Vagina (tissue), 2 donors: ENCODE measurements at places on chromosomes 16 and 17.

GRCh38 chr16:53453928-53454327 lies 19.7 kb downstream of the RBL2 start:
- H3K4me1 ChIP-seq, result no peaks in the 10 kb centered on the region
- peaks cover 3% of the 10 kb centered on the region for H3K36me3 ChIP-seq
- no peak overlapping the region for H3K27ac ChIP-seq
- DNase-seq, result no peak

DNA sequence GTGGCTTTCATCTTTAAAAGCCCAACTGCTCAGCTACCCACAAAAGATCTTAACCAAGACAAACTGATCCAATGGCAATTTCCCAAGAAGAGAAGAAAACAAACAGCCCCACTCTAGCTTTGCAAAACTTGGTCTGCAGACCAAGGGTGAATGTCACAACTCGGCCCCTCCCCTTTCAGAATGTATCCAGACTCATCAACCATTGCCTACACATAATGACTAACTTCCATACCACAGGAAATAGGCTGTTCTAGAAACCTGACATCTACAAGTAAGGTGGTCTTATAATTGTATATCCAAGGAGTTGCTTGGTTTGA lies 16.0 kb downstream of the DCUN1D3 start:
- no peak for DNase-seq
- no peaks in the 10 kb centered on the region for H3K36me3 ChIP-seq
- peak overlapping the region; percentile 42 for H3K27ac ChIP-seq
- H3K27me3 ChIP-seq, result no peaks in the 10 kb centered on the region
- peaks cover 56% of the 10 kb centered on the region for H3K4me1 ChIP-seq

DNA sequence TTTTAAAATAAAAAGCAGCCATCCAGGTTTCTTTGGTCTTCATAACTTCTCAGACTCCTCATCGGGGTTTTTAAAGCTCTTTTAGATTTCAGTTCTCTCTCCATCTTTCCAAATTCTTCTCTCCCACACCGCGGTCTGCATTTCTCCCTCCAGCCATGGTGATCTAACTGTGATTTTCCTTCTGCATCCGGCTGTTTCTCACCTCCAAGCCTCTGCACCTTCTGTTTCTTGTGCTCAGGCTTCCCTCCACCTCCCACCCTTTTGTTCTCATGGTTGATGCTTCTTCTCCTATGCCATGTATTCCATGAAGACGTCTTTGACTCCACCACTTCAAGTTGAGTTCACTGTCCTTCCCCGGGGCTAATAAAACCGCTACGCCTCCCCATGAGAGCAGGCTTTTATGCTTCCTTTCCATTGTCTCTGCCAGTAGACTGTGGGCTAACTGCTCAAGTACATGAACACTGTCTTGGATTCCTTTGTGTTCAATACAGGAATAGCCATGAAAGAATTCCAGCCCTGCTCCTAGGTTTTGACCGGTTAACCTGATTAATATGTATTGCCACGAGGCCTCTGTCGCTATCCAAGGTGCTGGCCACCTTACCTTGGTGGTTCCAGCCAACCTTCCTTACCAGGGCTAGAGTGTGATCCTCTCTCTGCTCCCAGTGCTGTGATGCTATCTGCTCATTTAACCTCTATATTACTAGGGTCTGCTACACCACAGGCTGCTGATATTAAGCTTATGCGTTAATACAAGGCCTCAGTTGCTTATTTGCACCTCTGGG lies 625.1 kb downstream of the HS3ST4 start:
- DNase-seq, result no peak

DNA sequence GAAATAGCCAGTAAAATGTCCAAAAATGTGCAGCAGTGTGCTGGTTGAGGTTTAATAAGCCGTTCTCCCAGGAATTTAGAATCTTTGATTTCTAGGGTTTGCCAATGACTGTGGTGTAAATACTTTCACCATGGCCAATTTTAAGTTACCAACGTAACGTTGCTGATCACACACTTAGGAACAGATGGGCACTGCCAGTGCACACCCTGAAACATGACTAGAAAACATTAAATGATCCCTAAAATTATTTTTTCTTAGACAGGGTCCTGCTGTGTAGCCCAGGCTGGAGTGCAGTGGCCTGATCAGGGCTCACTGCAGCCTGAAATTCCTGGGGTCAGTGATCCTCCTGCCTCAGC lies 3.2 kb downstream of the CA5A start:
- no peak overlapping the region for H3K4me3 ChIP-seq
- H3K36me3 ChIP-seq, result no peaks in the 10 kb centered on the region
- no peaks in the 10 kb centered on the region for H3K4me1 ChIP-seq
- H3K27ac ChIP-seq, result no peak overlapping the region
- no peak for DNase-seq

- no peaks in the 10 kb centered on the region for H3K27me3 ChIP-seq
- no peaks in the 10 kb centered on the region for H3K4me1 ChIP-seq
- no peak for DNase-seq
- no peaks in the 10 kb centered on the region for H3K36me3 ChIP-seq
Measured at GRCh38 chr17:70238646-70239045, 69.3 kb downstream of the KCNJ2 start.

- H3K4me3 ChIP-seq, result peak overlapping the region; percentile 64
- H3K4me1 ChIP-seq, result peaks cover 59% of the 10 kb centered on the region
- H3K27me3 ChIP-seq, result no peaks in the 10 kb centered on the region
- no peak for DNase-seq
- no peaks in the 10 kb centered on the region for H3K36me3 ChIP-seq
Measured at GRCh38 chr17:59840329-59841090, 52.2 kb downstream of the TUBD1 start.

DNA sequence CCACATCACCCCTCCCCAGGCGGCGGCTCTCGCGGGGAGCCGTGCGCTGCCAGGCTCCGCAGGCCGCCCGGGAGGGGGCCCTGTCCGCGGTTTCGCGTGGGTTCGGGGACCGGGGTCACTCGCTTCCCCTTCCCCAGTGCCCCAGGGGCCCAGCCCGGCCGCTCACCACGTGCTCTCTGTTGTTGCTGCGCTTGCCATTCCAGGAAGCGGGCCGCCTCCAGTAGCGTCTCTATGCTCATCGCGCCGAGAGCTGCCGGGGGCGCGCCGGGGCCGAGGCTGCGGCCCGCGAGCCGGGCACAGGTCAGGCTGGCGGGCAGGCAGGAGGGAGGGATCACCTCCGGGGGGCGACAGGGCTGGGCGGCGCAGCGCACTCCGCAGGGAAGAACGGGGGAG lies 390 bp downstream of the MNT start:
- H3K27me3 ChIP-seq, result no peaks in the 10 kb centered on the region
- H3K36me3 ChIP-seq, result no peaks in the 10 kb centered on the region
- DNase-seq, result no peak
- H3K27ac ChIP-seq, result peak overlapping the region; percentile 99
- peaks cover 65% of the 10 kb centered on the region for H3K4me1 ChIP-seq

DNA sequence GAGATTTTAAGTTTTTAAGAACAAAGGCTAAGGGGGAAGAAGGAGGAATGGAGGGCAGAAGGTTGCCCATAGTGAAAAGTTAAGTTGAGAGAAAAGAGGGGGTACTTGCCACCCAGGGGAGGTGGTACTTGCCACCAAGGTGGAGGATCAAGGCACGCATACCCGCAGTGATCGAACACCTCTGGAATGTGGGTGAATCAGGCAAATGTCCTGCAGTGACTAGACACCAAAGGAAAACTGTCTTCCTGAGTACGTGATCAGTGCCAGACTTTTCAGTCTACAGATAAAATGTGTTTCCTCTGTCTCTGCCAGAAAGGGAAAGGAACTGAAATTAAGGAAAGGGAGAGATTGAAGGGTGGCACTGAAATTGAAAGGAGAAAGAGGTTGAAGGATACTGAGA lies 2285.3 kb downstream of the TP53TG3F start:
- no peaks in the 10 kb centered on the region for H3K27me3 ChIP-seq
- H3K4me3 ChIP-seq, result no peak overlapping the region
- no peak for DNase-seq
- H3K4me1 ChIP-seq, result no peaks in the 10 kb centered on the region
- H3K27ac ChIP-seq, result no peak overlapping the region

GRCh38 chr17:56074361-56074890 lies 78.8 kb upstream of the ANKFN1 start:
- no peaks in the 10 kb centered on the region for H3K36me3 ChIP-seq
- no peaks in the 10 kb centered on the region for H3K27me3 ChIP-seq
- H3K4me3 ChIP-seq, result no peak overlapping the region
- no peak overlapping the region for H3K27ac ChIP-seq

GRCh38 chr17:28807925-28808634 lies 34.5 kb downstream of the FAM222B start:
- peak overlapping the region; percentile 83 for H3K27ac ChIP-seq
- no peak for DNase-seq
- H3K36me3 ChIP-seq, result no peaks in the 10 kb centered on the region
- no peaks in the 10 kb centered on the region for H3K27me3 ChIP-seq

DNA sequence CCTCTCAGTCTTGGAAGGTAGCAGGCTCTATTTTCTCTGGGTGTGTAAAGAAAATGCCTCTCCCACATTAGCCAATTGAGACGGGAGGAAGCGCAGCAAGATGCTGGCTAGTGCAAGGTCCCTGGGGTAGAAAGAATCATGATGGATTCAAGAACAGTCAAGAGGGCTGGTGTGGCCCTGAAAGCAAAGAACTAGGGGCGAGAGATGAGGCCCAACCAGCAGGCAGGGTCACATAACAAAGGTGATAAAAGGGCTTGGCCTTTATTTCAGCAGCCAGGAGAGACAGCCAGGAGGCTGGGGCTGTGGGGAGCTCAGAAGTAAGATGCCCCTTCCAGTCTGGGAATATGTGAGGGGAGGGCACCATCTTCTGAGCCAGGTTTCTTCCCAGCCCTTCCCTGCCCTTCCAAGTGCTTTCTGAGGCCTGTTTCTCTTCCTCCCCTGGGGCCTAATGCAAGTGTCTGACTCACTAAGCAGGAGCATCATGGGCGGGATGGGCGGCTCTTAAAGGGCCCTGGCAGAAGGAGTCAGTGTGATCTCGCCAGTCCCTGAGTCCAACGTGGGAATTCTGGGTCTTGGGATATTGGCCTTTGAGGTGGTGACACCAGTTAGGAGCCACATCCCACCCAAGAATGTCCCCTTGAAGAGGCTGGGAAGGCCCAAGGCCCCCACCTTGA lies 3.9 kb upstream of the NLRC5 start:
- H3K27ac ChIP-seq, result peak overlapping the region; percentile 88
- H3K27me3 ChIP-seq, result no peaks in the 10 kb centered on the region
- H3K4me3 ChIP-seq, result no peak overlapping the region

GRCh38 chr16:17544785-17545184 lies 74.0 kb upstream of the XYLT1 start:
- no peak for DNase-seq
- H3K27ac ChIP-seq, result no peak overlapping the region
- no peaks in the 10 kb centered on the region for H3K27me3 ChIP-seq
- H3K4me3 ChIP-seq, result no peak overlapping the region
- H3K4me1 ChIP-seq, result no peaks in the 10 kb centered on the region
- no peaks in the 10 kb centered on the region for H3K36me3 ChIP-seq

- H3K36me3 ChIP-seq, result no peaks in the 10 kb centered on the region
- H3K27ac ChIP-seq, result no peak overlapping the region
- no peaks in the 10 kb centered on the region for H3K4me1 ChIP-seq
- no peak overlapping the region for H3K4me3 ChIP-seq
Measured at GRCh38 chr16:49183911-49184310, 97.7 kb downstream of the CBLN1 start.

GRCh38 chr16:67668495-67669157 lies 2.0 kb downstream of the C16orf86 start:
- H3K4me3 ChIP-seq, result no peak overlapping the region
- H3K36me3 ChIP-seq, result no peaks in the 10 kb centered on the region
- no peak for DNase-seq
- H3K4me1 ChIP-seq, result peaks cover 47% of the 10 kb centered on the region
- H3K27me3 ChIP-seq, result no peaks in the 10 kb centered on the region

DNA sequence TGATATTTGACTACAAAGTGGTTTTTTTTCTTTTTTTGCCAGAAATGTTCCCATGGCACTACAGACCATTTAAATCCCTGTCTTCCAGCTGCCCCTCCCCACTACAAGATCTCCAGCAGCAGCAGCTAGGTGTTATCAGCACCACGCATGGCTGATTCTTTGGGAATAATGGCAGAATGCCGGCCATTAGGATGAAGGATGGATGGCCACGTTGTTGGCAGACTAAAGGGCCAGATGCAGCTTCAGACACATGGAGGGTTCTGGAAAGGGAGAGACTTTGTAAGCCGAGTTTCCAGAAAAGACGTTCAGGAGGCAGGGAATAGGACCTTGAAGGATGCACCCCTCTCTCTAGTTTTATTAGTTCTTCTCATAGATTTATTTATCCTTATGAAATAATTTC lies 10.3 kb upstream of the MED9 start:
- DNase-seq, result no peak
- H3K27ac ChIP-seq, result no peak overlapping the region
- H3K4me1 ChIP-seq, result no peaks in the 10 kb centered on the region
- no peak overlapping the region for H3K4me3 ChIP-seq
- no peaks in the 10 kb centered on the region for H3K36me3 ChIP-seq
- H3K27me3 ChIP-seq, result no peaks in the 10 kb centered on the region

DNA sequence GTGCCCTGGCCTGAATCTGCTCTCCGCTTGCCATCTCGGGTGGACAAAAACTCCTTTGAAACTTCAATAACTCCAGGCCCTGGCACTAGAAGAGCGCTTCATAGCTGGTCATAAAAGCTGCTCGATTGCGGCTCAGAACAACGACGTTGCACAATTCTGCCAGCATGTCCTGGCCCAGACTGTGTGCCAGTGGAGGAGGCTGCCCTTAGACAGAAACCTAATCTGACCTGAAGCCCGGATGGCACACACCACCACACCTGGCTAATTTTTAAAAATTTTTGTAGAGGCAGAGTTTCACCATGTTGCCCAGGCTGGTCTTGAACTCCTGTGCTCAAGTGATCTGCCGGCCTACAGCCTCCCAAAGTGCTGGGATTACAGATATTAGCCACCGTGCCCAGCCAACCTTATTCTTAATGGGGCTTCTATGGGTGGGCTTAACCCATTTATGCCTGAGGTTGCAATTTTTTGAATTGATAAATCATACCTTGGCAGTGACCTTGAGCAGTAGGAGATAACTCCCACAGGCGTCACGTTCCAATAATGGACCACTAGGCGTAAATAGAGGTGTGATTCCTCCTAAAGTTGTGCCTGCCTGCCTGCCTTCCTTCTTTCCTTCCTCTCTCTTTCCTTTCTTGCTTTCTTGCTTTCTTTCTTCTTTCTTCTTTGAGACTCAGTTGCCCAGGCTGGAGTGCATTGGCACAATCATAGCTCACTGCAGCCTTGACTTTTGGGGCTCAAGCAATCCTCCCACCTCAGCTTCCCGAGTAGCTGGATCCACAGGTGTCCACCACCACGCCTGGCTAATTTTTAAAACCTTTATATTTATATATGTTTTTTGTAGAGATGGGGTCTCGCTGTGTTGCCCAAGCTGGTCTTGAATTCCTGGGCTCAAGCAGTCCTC lies 1.1 kb upstream of the PPL start:
- peaks cover 64% of the 10 kb centered on the region for H3K4me1 ChIP-seq
- peak overlapping the region; percentile 84 for H3K4me3 ChIP-seq
- DNase-seq, result no peak
- no peaks in the 10 kb centered on the region for H3K36me3 ChIP-seq

DNA sequence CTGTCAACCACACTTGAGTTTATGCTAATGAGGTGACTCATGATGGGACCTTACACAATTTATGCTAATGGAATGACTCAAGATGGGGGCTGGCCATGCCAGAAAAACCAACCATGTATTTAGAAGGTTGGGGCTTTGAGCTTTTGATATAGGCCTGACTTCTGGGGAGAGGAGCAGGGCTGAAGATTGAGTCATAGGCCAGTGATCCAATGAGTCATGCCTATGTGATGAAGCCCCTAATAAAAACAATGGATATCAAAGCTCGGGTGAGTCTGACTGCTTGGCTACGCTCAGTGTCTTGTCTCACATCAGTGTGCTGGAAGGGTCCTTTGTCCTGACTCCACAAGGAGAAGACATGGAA lies 7.3 kb downstream of the MFSD6L start:
- DNase-seq, result peak; percentile 64
- H3K27me3 ChIP-seq, result no peaks in the 10 kb centered on the region
- H3K4me3 ChIP-seq, result no peak overlapping the region
- H3K27ac ChIP-seq, result no peak overlapping the region

- H3K27ac ChIP-seq, result no peak overlapping the region
- H3K4me1 ChIP-seq, result no peaks in the 10 kb centered on the region
- H3K27me3 ChIP-seq, result no peaks in the 10 kb centered on the region
- no peaks in the 10 kb centered on the region for H3K36me3 ChIP-seq
Measured at GRCh38 chr16:87671221-87671620, 68.9 kb downstream of the JPH3 start.
